Substantia nigra (tissue), 51 donors: ENCODE measurements at places on chromosomes 6 and 20.

DNA sequence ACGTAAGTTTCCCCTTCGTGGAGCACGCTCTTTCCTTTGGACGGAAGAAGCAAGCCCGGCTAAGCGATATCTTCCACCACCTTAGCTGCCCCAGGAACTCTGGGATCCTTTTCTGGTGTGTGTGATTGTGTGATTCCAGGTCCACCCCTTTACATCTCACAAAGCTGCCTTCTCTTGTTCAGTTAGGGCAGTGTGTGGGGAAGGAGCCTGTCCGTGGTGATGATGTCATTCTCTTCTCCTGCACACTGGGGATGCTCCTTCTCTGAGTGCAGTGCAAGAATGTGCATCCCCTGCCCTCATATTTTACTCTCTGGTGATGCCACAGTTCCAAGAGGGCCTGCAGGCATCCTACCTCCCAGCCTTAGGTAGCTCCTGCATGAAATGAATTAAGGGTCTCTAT lies 30.3 kb downstream of the BNIP5 start:
- no peak for DNase-seq

DNA sequence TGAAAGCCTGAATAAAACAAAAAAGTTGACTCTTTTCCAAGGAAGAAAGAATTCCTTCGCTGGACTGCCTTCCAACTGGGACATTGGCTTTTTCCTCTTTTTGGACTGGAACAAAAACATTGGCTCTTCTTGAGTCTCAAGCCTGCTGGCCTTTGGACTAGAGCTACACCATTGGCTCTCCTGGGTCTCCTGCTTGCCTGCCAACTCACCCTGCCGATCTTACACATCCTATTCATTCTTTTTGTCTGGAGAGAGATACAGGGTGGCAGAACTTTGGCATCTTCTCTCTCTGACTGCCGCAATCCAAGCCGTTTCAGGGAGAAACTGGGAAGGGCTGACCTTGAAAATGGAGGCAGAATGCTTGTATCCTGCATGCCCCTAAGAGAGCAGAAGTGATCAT lies 20.2 kb downstream of the DDO start:
- DNase-seq = no peak

DNA sequence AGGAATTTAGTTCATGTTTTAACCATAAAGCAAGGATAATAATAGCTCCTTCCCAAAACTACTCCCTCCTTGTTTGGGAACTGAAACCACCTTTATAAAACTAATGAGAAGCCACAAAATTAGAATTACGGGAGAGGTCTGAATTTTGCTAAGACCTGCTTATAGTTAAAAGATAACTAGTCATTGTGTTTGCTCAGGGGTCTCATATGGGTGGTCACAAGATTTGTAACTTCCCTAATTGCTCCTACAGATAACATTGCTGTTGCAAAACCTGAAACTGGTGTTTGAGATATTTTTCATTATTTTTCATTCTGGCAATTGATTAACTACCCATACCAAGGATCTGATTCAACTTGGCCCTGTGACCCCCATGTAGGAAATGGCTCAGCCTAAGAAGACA lies 154.5 kb upstream of the PLCB4 start:
- DNase-seq = no peak

- DNase-seq = no peak
Measured at GRCh38 chr6:96521306-96521643, 331 bp upstream of the UFL1 start.

DNA sequence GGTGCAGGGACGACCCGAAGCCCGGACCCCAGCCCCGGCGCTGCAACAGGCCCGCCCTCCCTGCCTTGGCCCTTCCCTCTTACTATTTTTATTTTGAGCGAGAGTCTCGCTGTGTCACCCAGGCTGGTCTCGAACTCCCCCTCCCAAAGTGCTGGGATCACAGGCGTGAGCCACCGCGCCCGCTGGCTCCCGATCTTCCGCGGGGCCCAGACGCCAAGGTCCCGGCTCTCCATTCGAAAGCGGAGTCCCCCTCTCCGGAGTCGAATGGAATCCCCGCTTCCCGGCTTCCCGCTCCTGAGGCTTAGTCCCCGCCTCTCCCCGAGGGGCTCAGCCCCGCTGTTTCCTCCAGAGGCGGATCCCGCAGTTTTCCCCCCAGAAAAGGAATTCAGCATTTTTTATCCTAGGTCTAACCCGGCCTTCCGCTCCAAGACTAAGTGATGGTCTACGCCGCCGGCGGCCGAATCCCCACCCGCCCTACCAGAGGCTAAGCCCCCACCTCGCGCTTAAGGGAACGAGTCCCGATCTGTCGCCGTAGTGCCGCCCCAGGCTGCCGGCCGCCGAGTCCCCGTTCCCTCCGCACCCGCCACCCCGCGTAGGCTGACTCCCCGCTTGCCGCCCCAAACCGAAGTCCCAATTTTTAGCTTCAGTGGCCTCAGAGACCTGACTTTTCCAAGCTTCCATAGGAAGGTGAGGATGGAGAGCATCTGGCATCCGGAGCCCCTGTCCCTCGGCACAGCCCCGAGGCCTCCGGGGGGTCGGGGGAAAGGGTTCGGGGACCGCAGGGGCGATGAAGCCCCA lies 11.5 kb upstream of the TMC2 start:
- DNase-seq = no peak

DNA sequence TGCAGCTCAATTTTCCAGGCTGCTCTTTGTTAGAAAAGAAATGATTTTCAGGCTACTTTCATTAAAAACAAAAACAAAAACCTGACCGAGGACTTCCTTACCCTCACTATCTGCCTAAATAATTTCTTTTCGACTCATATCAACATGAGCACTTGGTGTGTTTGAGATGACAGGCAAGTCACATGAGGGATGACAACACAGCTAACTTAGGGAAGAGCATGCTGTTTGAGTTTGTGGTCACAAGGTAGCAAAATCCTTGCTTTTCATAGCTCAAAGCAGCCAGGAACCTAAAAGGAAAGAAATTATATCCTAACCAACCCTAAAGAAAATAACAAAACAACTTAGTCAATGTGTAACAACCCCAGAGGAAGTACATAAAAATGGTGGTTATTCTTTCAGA lies 459.5 kb downstream of the KIF16B start:
- DNase-seq = no peak

GRCh38 chr6:100322886-100323285 lies 141.8 kb downstream of the SIM1 start:
- no peak for DNase-seq

DNA sequence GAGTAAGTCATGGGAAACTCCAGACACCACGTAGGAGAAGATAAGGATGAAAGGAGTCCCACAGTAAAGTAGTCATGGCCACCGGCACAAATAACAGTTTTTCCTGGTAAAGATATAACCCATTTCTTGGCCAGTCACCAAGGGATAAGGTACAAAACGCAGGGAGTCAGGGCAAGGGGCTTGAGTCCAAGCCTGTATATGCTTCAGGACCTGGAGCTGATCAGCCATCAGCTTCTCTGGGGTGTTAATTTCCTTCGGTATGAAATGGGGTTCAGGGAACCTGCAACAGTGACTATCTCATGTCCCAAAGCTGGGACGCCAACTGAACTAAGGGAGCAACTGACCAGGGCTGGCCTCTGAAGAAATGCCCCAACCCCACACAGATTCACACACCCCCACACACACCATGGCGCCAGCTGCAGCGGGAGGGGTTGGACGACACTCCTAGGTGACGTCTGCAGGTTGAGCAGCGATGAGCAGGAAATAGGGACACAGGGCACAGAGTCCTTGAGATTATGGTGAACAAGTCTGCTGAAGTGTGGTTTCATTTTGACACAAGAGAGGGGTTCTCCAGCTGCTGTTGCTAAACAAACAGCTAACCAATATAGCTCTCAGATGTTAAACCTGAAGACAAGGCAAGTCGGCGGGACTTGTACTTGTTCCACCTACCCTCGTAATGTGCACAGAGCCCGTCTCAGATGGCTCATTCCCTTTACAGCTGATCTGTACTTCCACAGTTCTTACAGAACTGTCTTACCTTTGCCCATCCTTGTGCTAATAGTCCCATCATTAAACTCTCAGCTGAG lies 7.4 kb upstream of the ADTRP start:
- no peak for DNase-seq

DNA sequence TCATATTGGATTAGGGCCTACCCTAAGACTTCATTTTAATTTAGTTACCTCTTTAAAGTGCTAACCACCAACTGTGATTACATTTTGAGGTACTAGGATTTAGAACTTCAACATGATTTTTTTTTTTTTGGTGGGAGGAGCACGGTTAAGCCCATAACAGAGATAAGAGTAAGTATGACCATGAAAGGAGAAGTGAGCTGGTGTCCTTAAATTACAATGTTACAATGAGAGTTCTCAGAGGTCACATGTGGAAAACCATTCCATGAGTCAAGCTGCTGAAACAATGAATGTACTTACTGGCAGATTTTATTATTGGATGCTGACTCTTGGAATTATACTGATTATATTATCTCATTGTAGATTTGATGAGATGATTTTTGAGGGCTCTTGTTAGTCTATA lies 779.3 kb upstream of the CITED2 start:
- no peak for DNase-seq

DNA sequence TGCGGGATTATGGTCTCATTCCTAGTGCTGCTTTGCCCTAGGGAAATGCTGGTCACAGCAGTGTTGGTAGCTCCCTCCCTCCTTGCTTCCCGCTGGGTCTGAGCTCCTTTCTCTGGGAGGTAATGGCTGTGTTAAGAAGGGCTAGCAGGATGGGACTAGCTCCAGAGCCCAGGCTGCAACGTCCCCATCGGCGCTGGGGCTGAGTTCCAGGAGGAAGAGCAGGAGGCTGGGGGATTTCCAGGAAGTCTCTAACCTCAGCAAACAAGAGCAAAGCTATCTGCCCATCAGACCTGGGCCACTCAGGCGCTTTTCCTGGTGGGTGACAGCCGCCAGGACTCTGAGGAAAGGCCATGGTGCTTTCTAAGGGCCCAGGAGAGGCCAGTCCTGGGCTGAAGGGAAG lies 174.2 kb downstream of the DLL1 start:
- no peak for DNase-seq

DNA sequence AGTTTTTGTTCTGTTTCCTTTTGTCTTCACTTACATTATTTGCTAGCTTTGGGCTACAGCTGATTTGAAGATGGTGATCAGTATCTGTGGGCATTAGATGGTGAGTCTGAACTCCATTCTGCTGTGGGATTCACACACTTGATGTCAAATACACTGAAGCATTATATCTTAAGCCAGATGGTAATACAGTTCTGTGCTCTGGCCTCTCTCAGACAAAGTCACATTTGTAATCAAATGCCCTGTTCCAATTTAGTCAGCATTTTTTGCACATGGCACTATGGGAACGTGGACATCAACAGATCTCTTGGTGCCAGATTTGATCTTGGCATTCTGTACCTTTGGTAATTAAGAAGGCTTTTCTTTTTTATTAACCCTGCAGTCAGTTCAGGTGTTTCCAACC lies 56.0 kb downstream of the SASH1 start:
- no peak for DNase-seq

DNA sequence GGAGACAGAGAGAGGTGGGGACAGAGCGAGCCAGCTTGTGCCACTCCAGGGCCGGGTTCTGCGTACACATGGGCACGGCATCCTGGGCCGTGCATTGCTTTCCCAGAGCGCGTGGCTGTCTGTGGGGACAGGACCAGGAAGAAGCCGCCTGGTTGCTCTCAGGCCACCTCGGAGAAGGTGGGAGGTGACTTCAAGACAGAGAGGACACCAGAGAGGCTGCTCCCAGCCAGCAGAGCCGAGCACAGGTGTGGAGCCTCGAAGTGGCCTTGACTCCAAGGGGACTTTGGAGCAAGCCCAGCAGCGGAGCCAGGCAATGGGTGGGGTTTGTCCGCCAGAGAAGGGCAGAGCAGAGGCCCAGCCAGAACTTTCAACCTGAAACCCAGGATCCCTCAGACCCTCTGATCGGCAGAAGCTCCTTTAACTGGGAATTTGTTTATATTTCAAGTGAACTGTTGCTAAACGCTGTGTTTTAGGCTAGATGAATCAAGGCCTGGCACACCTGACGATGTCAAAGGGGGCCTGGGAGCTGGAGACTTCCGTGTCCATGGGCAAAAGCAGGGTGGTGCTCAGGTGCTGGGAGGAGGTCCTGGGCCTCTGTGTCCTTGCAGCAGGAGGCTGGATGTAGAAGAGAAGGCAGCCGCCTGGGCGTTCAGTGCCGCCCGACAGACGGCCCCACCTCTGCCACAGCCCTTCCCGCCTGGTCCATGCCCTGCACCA lies 262.1 kb downstream of the DLL1 start:
- DNase-seq = no peak

DNA sequence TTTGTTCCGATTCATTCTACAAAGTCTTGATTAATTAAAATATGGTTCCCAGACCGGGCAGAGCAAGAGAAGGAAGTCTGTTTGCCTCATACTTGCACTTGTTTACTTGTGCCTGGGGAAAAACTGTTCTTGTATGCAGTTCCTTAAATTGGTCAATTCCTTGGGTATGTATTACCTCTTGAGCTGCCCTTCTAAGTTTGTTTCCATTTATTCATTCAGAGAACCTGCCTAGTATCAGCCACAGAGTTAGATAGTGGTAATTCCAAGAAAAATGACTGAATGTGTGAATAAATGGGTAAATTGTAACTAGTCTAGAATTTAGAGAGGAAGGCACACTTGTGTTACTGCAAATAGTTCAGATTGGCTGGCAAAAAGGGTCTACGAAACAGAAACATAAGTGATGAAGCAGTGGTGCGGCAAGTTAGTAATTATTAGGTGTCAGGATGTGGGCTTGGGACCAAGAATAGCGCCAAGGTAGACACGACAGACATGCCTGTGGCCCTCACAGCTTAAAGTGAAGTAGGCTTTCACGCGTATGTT lies 525 bp upstream of the MAK start:
- DNase-seq = no peak

- no peak for DNase-seq
Measured at GRCh38 chr6:3585320-3585935, 128.6 kb upstream of the SLC22A23 start.

DNA sequence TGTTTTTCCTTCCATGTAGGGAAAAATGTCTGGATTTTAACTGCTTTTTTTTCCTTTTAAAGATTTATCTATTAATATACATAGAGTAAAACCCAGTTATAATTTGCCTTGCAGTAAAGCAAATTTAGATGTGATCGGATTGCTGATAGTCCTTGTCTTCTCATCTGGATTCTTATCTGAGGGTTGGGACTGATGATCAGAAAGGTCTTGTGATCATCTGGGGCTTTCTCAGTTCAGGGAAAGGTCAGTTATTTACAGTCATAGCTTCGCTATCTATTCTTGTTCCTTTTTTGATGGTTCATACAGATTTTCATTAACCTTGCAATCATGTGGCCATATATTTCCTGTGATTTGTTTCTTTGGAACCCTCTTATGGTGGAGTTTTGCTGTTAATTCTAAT lies 63.8 kb upstream of the CLDN20 start:
- no peak for DNase-seq

- no peak for DNase-seq
Measured at GRCh38 chr6:159493898-159494585, 199.0 kb downstream of the SOD2 start.

DNA sequence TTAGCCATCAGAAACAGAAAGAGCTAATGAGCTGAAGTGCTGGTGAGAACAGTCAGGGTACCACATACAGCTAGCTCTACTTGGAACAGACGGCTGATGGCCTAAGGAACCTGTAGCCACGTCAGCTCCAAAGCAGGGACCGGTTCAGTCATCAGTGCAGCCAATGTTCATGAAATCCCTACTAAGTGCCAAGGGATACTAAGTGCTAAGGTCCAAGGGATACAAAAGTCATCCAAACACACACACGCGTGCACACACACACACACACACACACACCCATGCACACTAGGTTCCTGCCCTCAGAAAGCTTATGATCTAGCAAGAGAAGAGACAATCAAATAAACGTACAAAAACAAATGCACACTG lies 53.6 kb downstream of the MAP3K5 start:
- DNase-seq = no peak

- no peak for DNase-seq
Measured at GRCh38 chr6:121451250-121451649, 15.8 kb downstream of the GJA1 start.
